ENCODE measurements at places on chromosomes 3 and 15.

GRCh38 chr3:188978421-188979171, 193.2 kb upstream of the TPRG1 start:
- no peak for DNase-seq

DNA sequence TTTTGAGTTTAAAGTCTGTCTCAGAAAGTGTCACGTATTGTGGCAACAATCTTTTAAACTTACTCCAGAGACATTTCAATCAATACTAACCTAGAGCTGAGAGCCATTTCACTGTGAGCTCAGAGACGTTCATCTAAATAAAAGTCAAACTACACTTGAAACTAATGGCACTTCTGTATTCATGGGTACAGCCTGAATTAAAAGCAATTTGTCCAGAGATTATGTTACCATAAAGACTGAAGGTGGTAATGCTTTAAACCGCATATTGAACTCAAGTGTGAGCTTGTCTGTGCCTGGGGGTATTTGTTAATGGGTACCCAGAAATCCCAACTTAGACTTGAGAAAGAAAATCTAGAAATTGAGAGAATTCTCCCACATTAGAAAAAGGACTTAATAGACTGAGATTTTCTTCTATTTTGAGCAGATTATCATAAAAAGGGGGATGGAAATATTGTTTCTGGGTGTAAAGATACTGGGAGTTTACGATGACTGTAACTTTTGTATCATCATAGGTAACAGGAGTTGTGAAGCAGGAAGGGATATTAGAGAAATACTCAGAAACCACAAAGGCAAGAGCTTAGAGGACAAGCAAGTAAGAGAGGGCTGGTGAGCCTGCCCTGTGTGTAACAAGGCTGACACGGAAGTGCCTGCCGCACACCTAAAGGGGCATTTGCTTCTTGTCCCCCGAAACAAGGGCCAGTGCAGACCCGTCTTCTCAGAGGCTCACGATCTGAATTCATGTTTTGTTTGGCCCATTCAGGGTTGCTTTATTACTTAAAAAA, 36.9 kb downstream of the LRIG1 start:
- DNase-seq = no peak

DNA sequence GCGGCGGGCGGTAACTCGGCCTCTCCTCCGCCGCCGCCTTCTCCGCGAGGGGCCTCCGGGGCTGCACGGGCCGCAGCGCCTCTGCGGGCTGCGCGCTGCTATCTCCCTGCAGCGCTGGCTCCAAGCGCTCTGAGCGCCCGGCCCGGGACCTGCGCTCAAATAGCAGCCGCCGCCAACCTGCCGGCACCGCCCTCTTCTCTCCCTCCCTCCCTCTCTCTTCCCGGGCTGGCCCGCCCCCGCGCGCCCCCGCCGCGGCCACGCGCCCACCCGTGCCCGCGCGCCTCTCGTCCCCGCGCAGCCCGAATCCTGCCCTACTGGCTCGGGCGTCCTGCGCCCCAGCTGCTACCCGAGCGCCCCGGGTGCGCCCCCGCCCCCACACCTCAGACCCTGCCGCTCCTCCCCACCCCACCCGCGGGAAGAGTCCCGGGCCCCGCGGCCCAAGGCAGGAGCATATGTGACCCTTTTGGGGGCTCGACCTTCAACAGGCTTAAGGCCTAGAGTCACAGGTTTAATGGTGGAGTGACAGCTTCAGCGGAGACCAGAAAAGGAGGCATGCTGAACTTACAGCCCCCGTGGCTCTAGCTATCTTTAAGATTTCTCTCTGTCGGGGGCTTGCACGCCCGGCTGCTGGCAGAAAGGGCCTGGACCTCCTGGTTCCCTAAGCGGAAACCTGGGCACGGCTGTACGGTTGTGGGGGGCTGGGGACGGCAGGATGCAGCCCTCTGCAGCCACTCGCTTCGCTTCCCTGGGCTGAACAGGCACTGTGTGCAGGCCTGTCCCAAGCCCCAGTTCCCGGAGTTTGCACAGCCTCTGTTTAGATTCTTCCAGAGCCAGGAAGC, at the start of gene CACNA2D2:
Gene CACNA2D2, minus strand, starts transcription at position 131 of the 839 bp plus-strand sequence. CDS start 211 bp downstream, outside the sequence.
- peak; percentile 64 for DNase-seq

- DNase-seq = no peak
Observed at GRCh38 chr15:61115241-61115640, 113.9 kb downstream of the RORA start.

DNA sequence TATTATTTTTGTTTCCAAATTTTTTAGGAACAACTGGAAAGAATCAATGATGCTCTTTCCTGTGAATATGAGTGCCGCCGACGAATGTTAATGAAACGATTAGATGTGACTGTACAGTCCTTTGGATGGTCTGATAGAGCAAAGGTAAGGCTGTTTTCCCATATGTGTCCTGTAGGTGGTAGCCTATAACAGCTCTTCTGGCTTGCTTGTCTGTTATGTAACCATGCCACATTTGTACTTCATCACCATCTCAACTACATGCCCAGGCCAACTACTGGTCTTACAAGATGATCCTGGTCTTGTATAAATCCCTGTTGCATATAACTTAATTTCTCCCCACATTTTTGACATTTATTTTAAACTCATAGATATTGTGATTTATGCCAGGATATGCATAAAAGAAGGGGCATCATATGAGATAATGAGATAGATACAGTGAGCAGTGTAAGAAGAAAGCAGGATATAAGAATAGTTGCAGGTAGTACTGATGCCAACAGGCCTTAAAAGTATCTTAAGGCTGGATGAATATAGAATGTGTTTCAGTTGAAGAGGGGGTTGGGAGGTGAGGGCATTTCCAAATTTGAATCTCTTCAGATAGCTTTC, 20.3 kb downstream of the FAM98B start:
- DNase-seq = peak; percentile 66

- no peak for DNase-seq
Observed at GRCh38 chr15:97998307-97999071, 38.0 kb downstream of the ARRDC4 start.

DNA sequence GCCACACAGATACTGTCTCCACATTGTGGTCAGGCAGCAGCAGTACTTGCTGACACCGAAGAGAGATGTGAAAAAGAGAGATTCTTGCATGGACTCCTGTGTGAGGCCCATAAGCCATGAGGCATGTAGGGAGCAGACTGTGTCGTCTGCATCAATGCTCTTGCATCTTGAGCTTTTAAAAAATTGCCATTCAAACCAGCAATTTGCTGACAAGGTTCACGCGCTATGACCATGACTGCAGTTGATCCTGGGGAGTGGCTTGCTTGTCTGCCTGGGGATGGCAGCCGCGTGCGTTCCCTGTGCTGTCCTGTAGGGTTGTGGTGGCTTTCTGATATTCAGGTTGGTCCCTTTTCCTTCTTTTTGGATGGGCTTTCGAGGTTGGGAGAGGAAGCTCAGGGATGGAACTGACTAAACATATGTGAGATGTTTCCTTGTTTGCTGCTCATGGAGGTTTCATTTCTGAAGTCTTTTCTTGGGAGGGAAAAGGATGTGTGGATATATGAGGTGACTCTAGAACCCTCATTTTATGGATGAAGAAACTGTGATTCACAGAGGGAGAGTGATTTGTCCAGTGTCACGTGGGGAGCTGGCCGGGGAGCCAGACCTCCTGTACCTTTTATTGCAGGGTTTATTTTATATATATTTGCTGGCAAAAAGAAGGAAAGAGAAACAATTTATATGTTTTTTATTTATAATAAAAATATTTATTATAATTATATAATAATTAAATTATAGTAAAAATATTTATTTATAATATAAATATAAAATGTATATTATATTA, 48.6 kb downstream of the LPP start:
- DNase-seq = no peak

DNA sequence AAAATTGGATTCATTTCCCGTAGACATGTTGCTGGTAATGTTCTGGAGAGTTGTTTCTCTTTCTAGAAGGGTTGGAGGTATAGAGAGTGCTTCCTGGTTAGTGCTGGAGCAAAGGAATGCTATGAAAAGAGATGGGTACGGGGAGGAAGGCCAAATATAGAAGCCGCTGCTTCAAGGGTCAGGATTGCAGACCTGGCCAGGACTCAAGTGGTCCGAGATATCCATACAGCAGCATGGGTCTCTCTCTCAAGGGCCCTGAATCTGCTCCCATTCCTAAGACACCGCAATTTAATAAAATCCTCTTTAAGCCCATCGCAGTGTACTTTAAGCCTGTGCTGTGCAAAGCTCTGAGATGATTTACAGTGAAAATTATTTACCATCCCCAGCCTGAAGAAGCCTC, 287.0 kb downstream of the FAM43A start:
- DNase-seq = no peak

DNA sequence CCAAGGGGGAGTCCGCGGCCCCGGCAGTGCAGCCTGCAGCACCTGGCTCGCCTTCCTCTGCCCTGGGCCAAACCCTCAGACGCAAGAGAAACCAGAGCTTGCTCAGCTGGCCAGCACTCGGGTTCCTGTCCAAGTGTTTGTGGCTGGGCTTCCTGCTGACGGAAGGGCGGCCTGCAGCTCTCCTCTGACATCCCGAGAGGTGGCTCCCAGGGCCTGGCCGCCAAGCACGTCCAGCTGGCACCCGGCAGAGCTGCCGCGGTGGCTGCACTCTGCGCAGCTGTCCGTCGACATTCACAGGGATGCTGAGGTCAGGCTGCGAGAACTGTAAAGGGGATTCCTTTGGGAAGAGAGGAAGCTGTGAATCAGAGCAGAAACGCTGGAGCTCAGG, 85.6 kb downstream of the CPN2 start:
- DNase-seq = no peak

- no peak for DNase-seq
Observed at GRCh38 chr3:27289769-27290413, 79.3 kb downstream of the NEK10 start.

- DNase-seq = peak; percentile 36
Observed at GRCh38 chr3:119352863-119353527, 58.8 kb downstream of the ARHGAP31 start.

DNA sequence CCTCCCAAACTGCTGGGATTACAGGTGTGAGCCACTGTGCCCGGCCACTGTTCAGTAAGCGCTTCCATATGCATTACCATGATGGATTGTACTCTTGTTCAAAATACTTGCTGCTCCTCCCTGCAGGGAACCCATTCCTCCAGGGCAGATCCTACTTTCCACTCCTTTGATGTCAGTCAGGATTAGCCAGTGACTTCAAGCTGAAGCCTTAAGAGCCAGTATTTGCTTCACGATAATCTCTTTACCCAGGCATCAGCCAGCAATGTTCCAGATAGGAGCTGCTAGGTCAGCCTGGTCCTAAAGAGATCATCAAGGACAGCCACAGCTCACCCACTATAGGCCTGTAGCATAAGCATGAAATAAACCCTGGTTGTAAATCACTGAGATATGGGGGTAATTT, 96.5 kb upstream of the UBE2E2 start:
- DNase-seq = no peak

- DNase-seq = no peak
Observed at GRCh38 chr3:188239577-188239976, 85.6 kb downstream of the LPP start.

DNA sequence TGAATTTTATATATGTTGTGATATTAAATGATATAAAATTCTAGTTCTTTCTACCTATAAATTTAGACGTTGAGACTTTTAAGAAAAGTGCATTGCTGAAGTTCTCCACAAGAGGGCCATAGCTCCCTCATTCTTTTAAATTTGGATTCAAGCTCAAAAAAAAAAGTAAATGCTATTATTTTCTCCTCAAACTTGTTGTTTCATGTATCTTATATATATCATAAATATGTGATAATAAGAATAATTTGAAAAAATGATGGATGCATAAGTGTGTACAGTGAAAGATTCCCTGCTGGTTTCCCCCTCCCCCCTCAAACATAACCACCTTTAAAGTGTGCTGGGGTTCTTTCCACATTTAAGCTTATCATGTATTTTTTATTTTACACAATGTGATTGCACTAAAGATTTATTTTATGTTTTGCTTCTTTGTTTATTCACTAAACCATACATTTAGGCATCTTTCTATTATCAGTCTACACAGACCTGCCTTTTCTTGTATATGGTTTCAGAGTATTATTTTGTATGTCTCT, 769.4 kb upstream of the GOLIM4 start:
- no peak for DNase-seq

- no peak for DNase-seq
Observed at GRCh38 chr15:39552556-39552955, 28.3 kb upstream of the THBS1 start.

DNA sequence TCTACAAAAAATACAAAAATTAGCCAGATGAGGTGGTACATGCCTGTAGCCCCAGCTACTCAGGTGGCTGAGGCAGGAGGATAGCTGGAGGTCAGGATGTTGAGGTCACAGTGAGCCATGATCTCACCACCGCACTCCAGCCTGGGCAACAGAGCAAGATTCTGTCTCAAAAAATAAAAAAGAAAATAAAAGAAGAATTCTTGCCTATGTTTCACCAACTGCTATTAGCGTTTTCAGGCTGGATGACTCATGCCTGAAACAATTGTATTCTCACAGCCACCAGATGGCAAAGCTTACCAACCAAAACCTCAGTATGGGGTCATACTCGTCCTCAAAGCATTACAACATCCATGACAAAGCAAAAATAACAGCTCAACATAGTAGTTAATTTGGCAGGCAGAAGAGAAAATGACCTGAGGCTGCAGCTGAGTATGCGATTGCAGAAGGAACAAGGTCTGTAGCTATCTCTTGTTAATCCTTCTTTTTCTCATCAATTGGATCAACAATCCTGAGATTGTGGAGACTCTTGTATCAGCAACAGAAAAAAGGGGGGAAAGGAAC, 52.2 kb downstream of the TP53BP1 start:
- peak; percentile 2 for DNase-seq

GRCh38 chr15:53251996-53252395, 461.9 kb upstream of the ONECUT1 start:
- DNase-seq = no peak

GRCh38 chr15:55552926-55553325, 35.2 kb downstream of the PYGO1 start:
- no peak for DNase-seq

GRCh38 chr3:120931593-120931992, 23.6 kb downstream of the STXBP5L start:
- no peak for DNase-seq

GRCh38 chr3:152258448-152259393, 10.0 kb upstream of the MBNL1 start:
- peak; percentile 58 for DNase-seq

GRCh38 chr15:58985443-58985842, 2.0 kb upstream of the RNF111 start:
- DNase-seq = no peak

DNA sequence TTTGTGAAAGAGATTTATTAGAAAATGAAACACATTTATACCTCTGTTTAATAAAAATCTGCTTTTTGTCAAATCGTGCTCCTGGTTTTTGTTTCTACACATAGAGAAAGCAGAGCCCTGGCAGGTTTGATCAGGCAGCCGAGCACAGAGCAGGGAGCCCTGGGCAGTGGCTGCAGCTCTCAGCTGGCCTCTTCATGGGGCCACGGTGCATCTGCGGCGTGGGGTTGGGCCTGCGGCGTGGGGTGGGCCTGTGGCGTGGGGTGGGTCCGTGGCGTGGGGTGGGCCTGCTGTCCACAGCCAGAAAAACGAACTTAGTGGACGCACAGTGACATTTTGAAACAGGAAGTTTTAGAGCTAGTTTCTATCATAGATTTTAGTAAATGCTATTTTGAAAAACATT, 10.6 kb downstream of the GOLGA6L2 start:
- no peak for DNase-seq

DNA sequence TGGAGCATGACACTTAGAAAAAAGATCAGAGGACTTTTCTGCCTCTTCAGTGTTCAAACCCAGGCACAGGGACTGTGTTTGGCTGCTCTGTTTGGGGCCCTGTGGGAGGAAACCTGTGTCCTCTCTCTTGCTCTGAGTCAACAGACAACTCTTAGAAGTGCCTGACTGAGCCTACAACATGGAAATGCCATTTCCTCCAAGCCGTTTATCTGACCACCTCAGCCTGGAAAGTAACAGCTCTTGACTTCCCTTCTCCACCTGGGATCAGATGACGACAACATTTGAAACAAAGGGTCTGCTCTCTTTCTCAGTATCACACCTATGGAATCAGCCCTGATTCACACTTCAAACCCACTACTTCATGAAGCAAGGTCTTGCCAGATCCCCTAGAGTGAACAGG, 91.3 kb upstream of the CTDSPL start:
- DNase-seq = no peak
